Activated CD8-positive, alpha-beta memory T cell treated with anti-CD3 and anti-CD28 coated beads for 1 hour (primary cell): ENCODE measurements at places on chromosomes 4 and X.

- DNase-seq = no peak
These were observed 90.6 kb upstream of the SPIN4 start for GRCh38 chrX:63441717-63442116.

DNA sequence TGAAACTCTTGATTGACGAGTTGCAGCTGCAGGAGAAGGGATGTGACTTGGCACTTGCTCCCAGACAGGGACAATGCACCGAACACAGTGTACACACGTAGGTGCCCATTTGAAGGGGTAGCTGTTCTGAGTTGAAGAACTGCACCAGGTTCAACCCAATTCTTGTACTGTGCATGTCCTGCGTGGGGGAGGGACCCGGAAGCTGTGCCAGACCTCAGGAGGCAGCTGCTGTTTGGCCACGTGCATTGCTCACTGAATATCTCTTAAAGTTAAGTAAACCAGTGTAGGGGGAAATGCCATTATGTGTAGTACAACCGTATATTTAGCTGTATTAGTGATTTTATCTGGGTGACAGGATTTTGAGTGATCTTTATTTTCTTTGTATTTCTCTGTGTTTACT lies 12.0 kb upstream of the RBBP7 start:
- DNase-seq = no peak

DNA sequence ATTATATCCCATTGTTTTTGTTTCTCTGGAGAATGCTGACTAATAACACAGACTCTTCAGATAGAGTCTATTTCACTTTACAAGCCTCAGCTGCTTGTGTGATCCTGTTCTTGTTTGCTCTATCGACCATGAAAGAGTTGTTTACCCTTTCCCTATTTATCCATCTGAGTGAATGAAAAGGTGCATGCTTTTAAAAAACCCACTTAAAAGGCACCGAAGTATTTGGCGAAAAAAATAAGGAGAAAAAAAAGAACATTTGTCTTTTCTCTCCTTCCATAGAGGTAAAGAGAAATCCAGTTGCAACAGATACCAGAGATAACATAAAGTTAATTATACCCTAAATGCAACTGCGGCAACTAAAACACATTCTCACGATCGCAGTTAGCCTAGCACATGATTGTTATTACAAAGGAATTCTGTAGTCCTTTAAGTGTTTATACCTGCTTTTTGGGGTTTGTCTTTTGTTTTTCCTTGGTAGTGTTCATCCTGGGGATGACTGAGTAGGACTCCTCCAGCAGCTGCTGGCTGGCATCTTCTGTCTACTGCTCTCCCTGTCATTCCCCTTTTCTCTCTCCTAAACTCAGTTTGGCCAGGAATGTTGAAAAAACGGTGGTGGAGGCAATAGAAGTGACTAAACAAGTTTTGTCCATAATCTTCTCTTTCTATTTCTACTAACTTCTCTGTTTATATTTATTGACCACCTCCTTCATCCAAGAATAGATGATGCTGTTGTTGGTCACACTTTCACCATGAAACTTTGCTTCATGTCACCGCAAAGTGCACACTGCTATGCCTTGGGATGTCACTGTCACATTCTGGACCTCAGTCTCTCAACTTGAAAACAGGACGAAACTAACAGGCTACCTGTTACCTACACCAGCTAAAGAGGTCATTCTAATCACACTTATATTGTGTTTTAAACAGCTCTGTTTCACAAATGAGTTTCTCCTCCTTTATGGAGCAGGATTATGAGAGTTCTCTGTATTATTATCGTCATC lies 41.9 kb upstream of the FRAS1 start:
- DNase-seq = no peak

DNA sequence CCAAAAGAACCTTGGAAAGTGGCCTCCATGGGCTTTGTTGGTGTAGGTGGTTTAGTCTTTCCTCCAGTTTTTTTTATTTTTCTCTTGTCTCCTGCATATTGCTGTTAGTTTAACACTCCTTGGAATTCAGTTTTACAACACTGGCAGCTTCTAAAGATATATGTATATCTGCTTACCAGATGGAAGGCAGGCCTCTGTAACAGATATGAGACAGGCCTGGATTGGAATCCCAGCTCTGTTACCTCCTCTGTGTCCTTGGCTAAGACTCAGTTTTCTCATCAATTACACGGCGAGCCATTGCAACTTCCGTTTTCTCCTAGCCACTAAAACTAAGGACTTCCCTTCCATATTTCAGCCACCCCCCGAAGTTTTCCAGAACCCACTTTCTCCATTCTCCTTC lies 133.4 kb upstream of the SMAD1 start:
- no peak for DNase-seq

GRCh38 chr4:101347267-101347556 lies at the start of gene PPP3CA:
Gene PPP3CA, minus strand, starts transcription at chr4:101347526.
- no peak for DNase-seq

DNA sequence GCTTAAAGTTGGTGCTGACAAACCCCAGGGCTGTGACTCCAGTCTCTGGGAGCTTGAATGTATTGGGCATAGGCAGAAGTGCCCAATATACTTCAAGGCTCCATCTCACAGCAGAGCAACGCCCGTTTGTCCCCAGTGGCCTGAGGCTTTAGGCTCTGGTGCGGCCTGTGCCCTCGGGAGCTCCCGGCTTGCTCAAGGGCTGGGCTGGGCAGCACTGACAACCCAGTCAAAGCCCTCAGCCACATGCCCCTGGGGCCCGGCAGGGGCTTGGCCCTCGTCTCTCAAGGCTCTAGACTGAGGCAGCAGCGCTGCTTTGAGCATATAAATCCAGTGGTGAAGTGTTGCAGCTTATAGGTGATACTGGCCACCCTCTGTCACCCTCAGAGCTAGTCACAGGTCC lies 203.7 kb downstream of the AFAP1 start:
- DNase-seq = no peak

DNA sequence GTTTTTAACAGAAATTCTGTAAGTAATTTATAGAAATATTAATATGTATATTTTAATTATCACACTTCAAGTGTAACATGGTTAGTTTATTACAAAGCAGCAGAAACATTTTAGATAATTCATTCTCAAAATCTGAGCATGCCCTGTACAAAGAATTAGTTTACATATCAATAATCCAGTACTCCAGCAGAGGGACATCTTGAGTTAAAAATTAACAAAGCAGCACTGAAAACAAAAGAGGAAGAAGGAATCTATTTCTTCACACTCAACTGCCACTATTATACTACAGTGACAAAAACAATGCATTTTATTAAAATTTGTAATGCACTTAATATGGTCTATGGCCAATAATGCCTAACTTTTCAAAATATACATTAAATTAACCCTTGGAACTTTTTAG lies 179.1 kb upstream of the KLHL4 start:
- DNase-seq = no peak

DNA sequence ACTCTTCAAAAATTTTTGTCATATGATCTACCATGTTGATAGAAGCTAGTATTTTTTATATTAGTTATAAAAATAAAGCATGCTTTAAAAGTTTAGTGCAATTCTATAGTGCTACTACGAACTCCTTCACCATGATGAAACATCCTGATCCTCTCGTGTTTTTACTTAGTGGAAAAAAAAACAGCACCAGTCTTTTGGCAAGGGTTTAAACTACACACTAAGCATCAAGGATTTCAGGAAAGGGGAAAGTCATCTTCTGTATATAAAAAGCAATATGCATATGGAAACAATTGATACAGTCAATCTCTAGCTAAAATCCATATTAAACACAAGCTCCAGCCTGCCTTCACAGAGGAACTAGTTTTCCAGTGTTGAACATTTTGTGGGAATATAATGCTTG lies 18.7 kb downstream of the CHM start:
- no peak for DNase-seq

GRCh38 chr4:32607978-32608377 lies 1887.8 kb downstream of the PCDH7 start:
- no peak for DNase-seq
